ENCODE measurements at places on chromosomes 12 and 14. TPM values are rescaled to one million over a fixed set of nuclear protein-coding genes. Genes with fewer than 3 reads are reported as not detected.

The TBX3 gene
- polyA plus RNA-seq, result not detected

GRCh38 chr14:104751539-104752422 is 1.2 kb upstream of the SIVA1 start:
- DNase-seq, result no peak

The SPRYD3 gene
- polyA plus RNA-seq, result 57.6 TPM

The DMAC2L gene
- polyA plus RNA-seq, result 27.5 TPM
